T-helper 2 cell (primary cell): ENCODE measurements at places on chromosomes 5 and 9.

- no peak for DNase-seq
Measured at GRCh38 chr9:17739736-17740135, 160.9 kb downstream of the SH3GL2 start.

- DNase-seq, result no peak
Measured at GRCh38 chr9:95574176-95574575, 57.4 kb upstream of the PTCH1 start.

GRCh38 chr9:31588006-31588405 is 796.4 kb upstream of the ACO1 start:
- no peak for DNase-seq

DNA sequence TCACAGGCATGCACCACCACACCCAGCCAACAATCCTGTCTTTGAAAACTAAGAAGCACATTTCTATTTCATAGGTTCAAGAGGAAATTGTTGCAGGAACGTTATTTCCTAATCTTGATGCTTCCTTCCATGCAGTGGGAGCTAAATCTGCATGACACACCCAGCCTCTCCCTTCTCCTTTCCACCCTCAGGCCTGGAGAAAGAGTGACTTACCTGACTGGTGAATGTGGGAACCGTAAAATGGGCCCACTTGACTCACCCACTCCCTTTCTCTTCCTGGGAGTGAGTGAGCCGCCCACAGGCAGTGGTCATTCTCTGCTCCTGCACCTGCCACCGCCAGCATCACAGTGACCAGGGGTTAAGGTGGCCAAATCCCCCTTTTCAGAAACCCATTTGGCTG is 78.2 kb downstream of the C9orf50 start:
- DNase-seq, result no peak

DNA sequence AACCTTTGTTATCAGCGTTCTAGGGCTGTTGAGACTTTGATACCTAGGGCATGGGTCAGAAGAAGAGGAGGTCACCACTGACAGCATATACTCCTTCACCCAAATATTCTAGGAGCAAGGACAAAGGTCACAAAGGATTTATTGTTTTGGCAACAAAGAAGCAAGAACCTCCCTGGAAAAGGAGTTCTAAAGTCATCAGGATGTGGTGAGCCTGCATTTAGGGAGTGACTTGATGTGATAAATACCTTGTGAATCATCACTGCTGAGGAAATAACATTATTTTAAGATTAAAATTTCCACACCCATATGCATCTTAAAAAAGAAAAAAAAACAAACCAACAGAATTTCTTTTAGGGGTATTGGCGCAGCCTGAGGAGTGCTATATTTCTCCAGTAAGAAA is 13.9 kb downstream of the IFNA1 start:
- no peak for DNase-seq

GRCh38 chr5:104018299-104018698 is 455.7 kb upstream of the NUDT12 start:
- no peak for DNase-seq

DNA sequence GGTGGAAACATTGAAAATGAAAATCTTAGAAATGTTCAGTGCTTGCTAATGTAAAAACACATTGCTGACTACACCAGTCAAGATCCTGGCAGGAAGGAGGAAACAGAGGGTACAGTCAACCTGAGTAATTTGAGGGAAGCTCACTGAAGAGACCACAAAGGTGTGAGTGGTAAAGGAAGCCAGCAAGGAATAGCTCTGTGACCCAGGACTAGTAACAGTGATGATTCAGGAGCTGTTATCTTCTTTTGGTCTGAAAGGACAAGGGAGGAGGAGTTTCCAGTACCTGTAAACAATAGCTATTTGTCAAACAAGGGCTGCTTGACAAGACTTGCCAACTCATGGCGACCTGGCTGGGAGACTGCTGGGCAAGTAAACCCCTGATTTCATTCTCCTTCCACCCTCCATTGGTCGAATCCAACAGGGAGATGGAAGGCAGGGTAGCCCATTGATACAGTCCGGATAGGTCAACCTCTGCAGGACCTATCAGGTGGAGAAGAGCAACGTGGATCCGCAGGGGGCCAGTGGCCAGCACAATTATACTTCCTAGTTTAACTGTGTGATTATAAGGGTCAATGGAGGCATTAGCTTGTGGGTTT is 68.1 kb downstream of the MAMDC2 start:
- DNase-seq, result no peak

GRCh38 chr5:79707535-79707934 is 17.9 kb downstream of the CMYA5 start:
- no peak for DNase-seq

DNA sequence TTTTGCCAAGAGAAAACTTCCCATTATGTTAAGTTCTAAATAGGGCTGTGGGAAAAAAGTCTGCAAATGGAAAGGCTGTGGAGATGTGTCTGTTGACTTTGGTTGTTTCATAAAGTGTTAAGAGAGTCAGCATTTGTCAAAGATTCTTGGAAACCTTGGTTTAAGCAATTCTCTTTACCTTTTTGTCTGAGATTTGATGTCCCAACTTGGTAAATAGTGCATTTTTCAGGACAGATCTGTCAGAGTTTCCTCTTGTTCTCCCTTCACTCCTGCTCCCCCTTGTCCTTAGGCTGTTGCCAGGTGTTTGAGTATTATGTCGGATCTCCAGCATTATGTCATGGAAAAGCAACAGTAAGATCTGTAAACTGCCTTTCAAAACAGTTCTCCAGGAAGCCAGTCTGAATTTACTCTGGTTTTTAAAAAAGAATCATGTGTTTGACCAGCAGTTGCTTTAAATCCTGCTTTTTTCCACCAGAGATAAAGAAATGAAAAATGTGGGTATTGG is 79.1 kb upstream of the ADAMTSL1 start:
- no peak for DNase-seq

DNA sequence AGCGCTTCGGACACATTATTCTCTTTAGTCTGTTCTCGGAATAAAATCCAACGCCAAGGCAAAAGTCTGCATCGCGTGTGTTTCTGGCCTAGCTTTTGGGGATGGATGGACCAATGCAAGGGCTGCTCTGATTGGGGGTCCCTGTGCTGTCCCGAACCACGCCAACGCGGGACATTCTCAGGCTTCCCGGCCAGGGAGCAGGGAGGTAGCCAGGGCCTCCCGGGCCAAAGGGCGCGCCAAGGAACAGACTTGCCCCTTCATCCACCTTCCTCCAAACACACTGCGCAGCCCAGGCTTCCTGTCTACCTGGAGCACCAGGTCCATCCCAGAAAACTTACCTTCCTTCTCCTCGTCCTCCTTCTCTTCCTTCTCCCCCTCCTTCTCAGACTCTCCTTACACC is 113.0 kb upstream of the SELENOP start:
- DNase-seq, result no peak

- DNase-seq, result no peak
Measured at GRCh38 chr5:63700241-63700640, 262.0 kb downstream of the HTR1A start.

DNA sequence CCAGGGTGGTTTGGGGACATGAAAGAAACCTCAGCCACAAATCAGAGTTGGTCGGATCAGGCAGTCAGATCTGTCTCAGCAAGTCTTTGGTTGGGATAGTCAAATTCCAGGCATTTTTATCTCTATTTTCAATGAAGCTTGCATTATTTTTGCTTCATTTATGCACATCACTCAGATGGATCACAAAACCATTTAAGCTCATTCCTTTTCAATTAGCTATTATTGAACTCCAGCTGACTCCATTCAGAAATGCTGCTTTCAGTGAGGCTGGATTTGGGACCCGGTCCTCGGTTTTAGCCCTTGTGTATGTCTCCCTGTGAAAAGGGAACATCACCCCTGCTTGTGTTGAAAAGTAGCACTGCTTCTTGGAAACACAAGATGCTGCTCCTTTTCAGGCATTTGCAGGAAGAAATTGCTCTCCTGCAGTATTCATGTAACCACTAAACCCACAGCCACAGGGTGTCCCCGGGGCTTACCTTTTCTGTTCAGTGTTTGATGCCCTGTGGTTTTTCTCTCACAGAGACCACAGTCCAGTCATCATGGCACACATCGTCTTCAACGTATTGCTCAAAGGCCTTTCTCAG is 232.9 kb downstream of the NFIB start:
- DNase-seq, result no peak

- no peak for DNase-seq
Measured at GRCh38 chr5:130402906-130403305, 498.6 kb downstream of the CHSY3 start.

DNA sequence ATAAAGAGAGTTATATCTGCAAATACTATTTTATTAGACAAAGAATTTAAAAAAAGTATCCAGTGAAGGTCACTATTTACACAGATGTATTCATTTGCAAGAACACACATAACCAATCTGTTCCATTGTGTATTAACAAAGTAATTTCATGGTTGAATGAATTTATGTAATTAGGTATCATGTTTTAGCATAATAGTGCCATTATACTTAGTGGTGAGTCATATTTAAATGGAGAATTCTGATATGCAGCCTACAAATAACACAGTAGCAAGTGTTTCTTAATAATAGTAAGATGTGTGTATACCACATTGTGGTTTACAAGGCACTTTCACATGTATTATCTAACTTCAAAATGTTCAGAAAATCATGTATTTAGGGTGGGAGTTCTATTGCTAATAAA is 1028.5 kb upstream of the ACO1 start:
- DNase-seq, result no peak

DNA sequence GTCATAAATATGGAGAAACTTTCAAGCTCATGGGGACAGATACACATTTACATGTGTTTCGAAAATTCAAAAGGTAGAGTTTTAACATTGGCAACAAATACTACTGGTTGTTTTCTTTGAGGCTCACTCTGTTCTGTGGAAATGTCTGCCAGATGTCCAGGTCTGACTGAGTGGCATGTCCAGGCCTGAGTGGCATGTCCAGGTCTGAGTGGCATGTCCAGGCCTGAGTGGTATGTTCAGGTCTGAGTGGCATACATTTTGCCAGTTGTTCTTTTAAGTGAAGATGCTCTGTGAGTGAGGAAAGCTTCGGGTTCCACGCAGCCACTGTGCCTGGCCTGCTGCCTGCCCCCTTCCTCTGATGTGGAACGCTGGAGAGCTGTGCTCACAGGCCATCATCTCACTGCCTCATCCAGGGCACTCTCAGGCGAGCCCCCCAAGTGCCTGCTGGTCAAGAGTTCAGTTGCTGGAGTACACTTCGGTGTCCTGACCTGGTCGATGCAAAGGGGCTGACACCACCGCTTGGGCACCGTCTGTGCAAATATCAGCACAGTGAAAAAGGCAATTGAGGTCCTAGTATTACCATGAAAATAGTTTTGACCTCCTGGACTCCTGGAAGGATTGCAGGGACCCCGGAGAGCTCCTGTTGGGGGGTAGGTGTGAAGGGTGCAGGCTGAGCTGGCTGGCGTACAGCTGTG is 89.9 kb downstream of the EHMT1 start:
- DNase-seq, result no peak

- DNase-seq, result no peak
Measured at GRCh38 chr9:79762070-79762469, 190.3 kb downstream of the TLE4 start.

DNA sequence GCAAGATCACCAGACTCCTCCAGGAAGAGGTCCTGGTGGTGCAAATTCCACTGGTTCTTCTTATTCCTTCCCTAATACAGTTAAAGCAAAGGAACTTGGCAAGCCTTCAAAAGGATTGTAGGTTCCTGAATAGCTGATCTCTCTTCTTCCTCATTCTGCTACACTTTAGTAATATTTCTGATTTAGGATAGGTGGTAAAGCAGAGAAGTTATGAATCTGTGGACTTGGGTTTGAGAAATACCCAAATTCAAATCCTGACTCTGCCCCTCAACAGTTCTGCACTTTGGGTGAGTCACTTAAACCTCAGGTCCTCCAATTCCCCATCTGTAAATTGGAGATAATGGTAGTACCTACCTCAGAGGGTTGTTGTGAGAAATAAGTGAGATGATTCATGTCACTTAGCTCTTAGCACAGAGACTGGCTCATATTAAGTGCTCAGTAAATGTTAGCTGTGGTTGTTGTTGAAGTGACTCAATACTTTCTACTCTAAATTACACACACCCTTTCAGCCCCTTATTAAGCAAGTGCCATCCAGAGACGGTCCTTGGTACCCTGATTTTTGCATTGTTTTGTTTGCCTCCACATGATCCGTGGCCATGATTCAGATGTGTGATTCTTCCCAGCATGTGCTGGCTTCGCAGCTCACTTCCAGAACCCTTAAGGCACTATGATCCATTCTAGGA is 5.2 kb downstream of the SH3RF2 start:
- peak; percentile 54 for DNase-seq

GRCh38 chr5:891117-891836 is 1.3 kb downstream of the BRD9 start:
- no peak for DNase-seq

DNA sequence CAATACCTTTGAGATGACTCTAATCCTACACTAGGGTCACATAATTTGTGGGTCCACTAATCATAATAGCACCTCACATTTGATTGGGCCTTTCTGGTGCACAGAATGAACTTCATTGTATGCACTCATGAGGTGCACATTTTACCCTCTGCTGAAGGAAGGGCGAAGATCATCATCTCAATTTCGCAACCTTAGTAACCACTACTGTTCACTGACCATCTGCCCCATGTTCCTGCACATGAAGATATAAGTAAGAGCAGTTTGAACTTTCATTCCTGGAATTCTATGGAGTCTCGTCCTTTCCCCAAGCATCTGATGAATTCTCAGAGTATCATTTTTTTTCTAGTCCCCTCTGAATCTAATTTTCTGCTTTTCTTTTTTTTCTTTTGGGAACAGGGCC is 21.2 kb downstream of the GAS1 start:
- DNase-seq, result no peak

- no peak for DNase-seq
Measured at GRCh38 chr5:73135021-73135420, 14.6 kb downstream of the TMEM171 start.

DNA sequence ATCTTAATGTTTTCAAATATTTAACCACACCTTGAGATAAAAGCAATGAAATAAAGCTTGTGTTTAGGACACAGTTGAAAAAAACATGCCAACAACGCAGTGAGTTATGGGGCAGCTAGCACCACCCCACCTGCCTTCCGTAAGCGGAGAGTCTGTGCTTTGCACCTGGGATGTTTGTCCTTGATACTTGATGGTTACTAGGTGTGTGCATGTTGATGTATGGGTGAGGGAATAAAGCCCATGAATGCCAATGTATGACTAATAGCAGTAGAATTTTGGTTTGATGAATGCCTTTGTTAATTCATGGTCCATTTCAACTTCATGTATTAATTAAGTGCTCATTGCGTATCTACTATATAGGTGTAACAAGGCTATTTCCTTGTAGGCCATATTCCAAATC is 74.0 kb downstream of the PCSK5 start:
- DNase-seq, result no peak
